ENCODE measurements at places on chromosomes 7 and 10. TPM values are rescaled to one million over a fixed set of nuclear protein-coding genes. Genes with fewer than 3 reads are reported as not detected.

The BTBD16 gene
- not detected for total RNA-seq

GRCh38 chr7:121302214-121302745 is 26.5 kb upstream of the WNT16 start:
- no peak for DNase-seq

- no peak for DNase-seq
Observed at GRCh38 chr7:108623220-108623619, 53.5 kb downstream of the DNAJB9 start.

DNA sequence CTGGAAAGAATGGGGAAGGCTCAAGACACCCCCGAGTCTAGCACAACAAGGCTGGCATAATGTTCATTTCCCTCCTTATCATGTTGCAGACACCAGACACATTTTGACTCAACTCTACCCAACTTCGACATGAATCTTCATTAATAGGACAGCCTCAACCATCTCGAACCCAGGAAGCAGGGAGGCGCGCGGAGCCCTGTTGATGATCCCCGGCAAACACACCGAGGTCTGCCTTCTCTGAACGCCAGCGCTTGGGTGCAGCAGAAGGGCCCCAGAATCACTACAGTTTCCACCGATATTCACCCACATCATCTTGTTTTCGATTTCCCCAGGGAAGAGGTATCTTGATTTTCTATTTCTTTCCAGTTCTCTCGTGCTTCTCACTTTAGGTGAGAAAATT is 563.6 kb downstream of the TCERG1L start:
- no peak for DNase-seq

DNA sequence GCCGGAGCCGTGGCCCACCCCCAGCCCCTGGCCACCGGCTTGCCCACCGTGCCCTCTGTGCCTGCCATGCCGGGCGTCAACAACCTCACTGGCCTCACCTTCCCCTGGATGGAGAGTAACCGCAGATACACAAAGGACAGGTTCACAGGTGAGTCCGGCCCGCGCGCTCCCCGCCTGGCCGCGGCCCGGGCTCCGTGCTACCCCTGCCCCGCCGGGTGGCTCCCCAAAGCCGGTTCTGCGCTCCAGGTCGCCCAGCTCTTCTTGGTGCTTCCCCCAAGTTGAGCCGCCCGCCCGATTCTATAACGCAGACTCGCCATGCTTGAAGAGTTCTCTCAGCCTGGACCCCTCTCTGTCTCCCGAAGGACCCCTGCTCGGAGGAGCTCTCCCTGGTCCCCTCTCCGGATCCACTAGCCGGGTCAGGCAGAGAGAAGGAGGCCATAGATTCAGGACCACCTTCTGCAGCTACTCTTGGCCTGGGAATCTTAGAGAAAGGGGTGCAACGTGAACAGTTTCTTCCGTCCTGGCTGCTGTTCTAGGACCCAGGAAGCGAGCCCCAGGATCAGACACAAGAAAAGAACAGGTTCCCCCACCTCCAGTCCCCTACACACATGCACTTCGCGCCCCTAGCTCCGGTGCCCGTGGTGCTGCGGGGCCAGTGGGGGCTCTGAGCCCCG is 999 bp downstream of the TLX1 start:
- no peak for DNase-seq

GRCh38 chr7:45699015-45699309 is 124.8 kb downstream of the ADCY1 start:
- no peak for DNase-seq

GRCh38 chr10:77305650-77306632 is 331.7 kb downstream of the KCNMA1 start:
- DNase-seq: no peak

- DNase-seq: no peak
Observed at GRCh38 chr10:96074776-96075175, 31.4 kb downstream of the CCNJ start.

DNA sequence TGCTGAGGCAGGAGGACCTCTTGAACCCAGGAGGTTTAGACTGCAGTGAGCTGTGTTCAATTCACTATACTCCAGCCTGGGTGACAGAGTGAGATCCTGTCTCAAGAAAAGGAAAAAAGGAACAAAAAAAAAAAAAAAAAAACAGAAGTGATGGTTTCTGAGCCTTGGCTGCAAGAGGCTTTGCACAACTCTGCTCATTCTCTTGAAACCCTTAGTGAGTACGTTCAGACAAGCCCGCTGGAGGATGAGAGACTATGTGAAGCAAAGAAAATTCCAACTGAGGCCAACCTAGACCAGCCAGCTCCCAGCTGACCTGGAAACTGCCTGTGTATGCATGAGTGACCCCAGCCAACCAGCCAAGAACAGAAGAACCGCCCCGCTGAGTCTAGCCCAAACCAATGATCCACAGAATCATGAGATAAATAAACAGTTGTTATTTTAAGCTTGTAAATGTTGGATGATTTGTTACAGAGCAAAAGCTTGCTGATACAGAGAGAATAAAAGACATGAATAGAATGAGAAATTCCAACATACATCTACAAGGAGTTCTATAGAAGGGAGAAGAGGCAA is 50.6 kb upstream of the FZD9 start:
- no peak for DNase-seq

The ANKRD61 gene
- not detected for total RNA-seq

The RPS24 gene
- 2,519 TPM for total RNA-seq

DNA sequence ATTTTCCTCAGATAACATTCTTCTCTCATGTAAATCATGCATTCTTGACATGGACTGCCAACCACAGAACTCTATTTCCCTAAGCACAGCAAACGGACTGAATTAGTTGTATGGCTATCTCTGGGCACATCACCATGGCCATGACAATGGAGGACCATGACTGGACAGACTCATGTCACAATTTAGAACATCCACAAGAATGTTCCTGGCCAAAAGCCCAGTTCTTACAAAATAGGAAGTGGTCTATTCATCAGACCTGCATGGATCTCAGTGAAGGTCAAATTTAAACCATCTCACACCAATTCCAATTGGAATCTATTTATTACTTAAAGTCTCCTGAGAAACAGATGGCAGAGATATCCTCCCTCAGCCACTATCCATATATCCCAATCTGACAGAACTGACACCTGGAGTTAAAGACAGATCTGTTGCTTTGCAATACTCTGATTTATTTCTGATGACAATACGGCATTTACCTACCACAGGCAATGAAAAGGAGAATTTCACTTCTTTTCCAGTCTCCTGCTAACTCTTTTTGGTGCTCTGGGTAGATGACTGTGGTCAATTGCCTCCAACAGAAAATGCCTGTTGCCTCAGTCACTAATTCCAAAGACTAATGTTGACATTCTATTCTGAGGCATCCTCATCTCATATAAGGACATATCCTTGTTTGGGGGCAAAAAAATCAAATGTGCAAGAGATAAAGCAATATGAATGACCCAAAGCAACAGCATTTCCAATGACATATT is 254.8 kb downstream of the HTR7 start:
- no peak for DNase-seq

- peak; percentile 56 for DNase-seq
Observed at GRCh38 chr7:73451780-73452398, 18.3 kb downstream of the FZD9 start.

GRCh38 chr10:44477046-44477425 is 92.1 kb upstream of the CXCL12 start:
- no peak for DNase-seq

- no peak for DNase-seq
Observed at GRCh38 chr7:47232751-47233412, 349.0 kb downstream of the TNS3 start.

All from glomerular endothelial cell (primary cell).